ENCODE measurements at places on chromosomes 16 and 17. TPM values are rescaled to one million over a fixed set of nuclear protein-coding genes. Genes with fewer than 3 reads are reported as not detected.

Gene SYT17
- 7.0 TPM for total RNA-seq

Gene AKAP1
- 157 TPM for total RNA-seq

Gene CDH1
- total RNA-seq = 435 TPM

Gene CDC27
- 48.1 TPM for total RNA-seq

Gene OR4D1
- not detected for total RNA-seq

Gene WFIKKN2
- not detected for total RNA-seq

Gene MPG
- 55.9 TPM for total RNA-seq

Gene RNF43
- total RNA-seq = 101 TPM

Gene SLFN12L
- total RNA-seq = 17.3 TPM

Gene MYH11
- 248 TPM for total RNA-seq

Gene WNT9B
- total RNA-seq = not detected

Gene TP53
- 23.7 TPM for total RNA-seq

Gene DNAH9
- total RNA-seq = not detected

Gene RCVRN
- not detected for total RNA-seq

Gene SLC4A1
- not detected for total RNA-seq

Gene IKZF3
- 6.7 TPM for total RNA-seq

Gene FADS6
- total RNA-seq = 82.1 TPM

Gene MEIOC
- total RNA-seq = not detected

Gene HSD11B2
- 476 TPM for total RNA-seq

Gene DPEP1
- 1,661 TPM for total RNA-seq

Gene OSGIN1
- 81.8 TPM for total RNA-seq

Gene KRTAP4-5
- total RNA-seq = not detected

Gene DDX19B
- total RNA-seq = 53.4 TPM

Gene HOXB7
- total RNA-seq = 10.7 TPM

Gene LRRC75A
- 213 TPM for total RNA-seq

Gene KREMEN2
- not detected for total RNA-seq

Gene NECAB2
- total RNA-seq = 1.2 TPM

Gene BRICD5
- total RNA-seq = 20.5 TPM

Gene TBC1D3E
- total RNA-seq = not detected

Gene BICDL2
- total RNA-seq = 106 TPM

Gene TUBB3
- total RNA-seq = 2.8 TPM

Gene MPP2
- not detected for total RNA-seq

Gene HS3ST6
- total RNA-seq = not detected

Gene HOXB4
- 6.1 TPM for total RNA-seq

Gene TPSG1
- 44.6 TPM for total RNA-seq

Gene CNTROB
- 30.5 TPM for total RNA-seq

Gene MYL11
- total RNA-seq = not detected

Gene NME3
- 119 TPM for total RNA-seq

Gene CALB2
- total RNA-seq = 2.3 TPM

Gene GLP2R
- total RNA-seq = 94.1 TPM

Gene SLC22A31
- not detected for total RNA-seq

Gene CNTNAP1
- 0.35 TPM for total RNA-seq

Gene KRTAP9-4
- total RNA-seq = not detected

Gene UTP4
- 11.6 TPM for total RNA-seq

Gene SMIM36
- not detected for total RNA-seq

Gene BAHCC1
- 43.0 TPM for total RNA-seq

Gene POLDIP2
- total RNA-seq = 87.2 TPM

Gene ZFPM1
- total RNA-seq = 6.6 TPM

Gene GINS2
- 6.7 TPM for total RNA-seq

Gene PLA2G10
- 5.8 TPM for total RNA-seq

Gene CHMP1A
- 156 TPM for total RNA-seq

Gene ZNF598
- total RNA-seq = 48.5 TPM

Gene FBXW10
- total RNA-seq = not detected

Gene GNG13
- not detected for total RNA-seq

Gene SLC13A2
- total RNA-seq = 612 TPM

Gene MAPK8IP3
- total RNA-seq = 456 TPM

Gene CCR7
- not detected for total RNA-seq

Measured in Peyer's patch (tissue), 4 donors.